ENCODE measurements at places on chromosomes 13 and 19. TPM values are rescaled to one million over a fixed set of nuclear protein-coding genes. Genes with fewer than 3 reads are reported as not detected.

DNA sequence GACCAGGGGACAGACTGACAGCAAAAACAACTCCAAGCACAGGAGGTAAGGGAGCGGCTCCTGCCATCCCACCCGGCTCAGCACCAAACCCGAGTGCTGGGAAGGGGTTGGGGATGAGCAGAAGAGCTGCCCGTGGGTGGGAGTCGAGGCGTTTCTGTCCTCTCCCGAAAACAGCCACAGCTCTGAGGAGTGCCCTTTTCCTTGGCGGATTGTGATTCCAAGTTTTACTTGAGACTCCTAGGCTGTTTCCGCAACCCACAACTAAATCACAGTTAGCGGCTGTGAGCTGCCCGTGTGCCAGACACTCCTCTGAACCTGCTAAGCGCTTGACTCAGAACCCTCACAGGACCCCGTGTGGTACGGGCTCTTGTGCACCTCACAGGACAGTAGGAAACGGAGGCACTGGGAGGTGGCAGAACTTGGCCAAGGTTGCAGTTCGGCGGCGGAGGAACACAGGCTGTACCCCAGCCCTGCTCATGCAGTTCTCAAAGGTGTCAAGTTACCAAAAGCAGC lies 21.4 kb downstream of the CFAP97D2 start:
- DNase-seq, result peak; percentile 38

DNA sequence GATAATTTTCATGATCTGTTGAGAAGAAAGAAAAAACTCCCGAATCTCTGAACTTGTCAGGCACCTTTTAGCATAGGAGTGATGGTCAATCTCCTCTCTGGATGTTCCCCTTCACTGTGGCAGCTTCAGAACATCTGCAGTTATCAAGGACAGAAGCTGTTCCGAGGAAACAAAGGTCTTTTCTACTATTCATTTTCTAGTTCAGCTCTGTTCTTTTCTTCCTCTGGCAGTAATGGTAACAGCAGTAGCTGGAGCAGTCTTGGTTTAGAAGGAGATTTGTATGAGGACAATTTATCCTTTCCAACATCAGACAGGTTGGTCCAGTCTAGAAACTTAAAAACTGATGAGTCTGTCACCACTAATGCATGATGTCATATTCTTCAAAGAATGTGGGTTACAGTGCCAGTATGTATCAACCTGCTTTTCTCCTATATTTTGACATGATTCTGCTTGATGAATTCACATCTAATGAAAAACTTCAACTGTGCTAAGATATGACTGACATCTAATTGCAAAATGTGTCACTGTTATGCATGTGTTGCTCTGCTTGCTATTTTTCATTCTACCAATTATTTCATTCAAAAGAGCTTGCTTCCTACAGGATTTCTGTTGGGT lies 41.0 kb downstream of the AKAP11 start:
- no peak for DNase-seq

DLEU7 gene
- 1.2 TPM for polyA plus RNA-seq

VSTM2B gene
- 0.68 TPM for polyA plus RNA-seq
